ENCODE measurements at places on chromosomes 6 and 20.
A peak's percentile ranks its signal among the peaks of the same experiment; 100 is the strongest.

DNA sequence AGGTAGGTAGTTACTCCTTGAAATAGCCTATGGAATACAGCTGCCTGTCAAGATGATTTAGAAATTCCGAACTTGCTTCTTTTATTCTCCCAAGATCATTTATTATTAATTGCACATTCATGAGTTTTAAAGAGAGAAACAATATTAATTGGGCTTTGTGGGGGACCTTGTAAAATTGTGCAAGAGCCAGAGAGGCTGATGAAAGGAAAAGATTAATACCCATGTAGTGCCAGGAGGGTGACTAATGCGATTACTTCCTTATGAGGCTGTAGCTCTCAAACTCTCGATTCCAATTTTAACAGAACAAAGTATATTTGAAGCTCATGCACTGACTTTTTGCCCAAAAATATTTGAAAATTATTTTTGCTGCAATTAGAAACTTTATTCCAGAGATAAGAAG lies 423.8 kb upstream of the ID4 start:
- no peak for DNase-seq

GRCh38 chr6:98844244-98845210 lies 10.2 kb downstream of the POU3F2 start:
- no peak for DNase-seq

- DNase-seq = no peak
Measured at GRCh38 chr6:7147051-7147671, 39.4 kb downstream of the RREB1 start.

DNA sequence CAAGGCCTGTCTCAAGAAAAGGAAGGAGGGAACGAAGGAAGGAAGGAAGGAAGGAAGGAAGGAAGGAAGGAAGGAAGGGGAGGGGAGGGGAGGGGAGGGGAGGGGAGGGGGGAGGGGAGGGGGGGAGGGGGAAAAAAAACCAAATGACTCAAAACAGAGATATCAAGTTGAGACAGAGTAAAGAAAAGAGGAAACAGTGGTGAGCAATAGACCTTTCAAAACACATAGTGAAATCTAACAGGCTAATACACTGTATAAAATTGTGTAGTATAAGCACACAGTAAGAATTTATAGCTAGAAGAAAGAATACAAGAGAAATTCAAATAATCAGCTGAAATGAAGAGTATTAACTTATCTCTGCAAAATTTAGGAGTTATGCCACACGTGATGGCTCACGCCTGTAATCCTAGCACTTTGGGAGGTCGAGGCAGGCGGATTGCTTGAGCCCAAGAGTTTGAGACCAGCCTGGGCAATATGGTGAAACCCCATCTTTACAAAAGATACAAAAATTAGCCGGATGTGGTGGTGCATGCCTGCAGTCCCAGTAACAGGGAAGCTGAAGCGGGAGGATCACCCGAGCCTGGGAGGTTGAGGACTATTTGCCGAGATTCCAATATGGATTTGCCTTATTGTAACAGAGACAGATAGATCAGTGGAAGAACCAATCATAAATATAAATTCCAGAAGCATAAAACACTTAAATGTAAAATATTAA lies 123.2 kb downstream of the PRND start:
- DNase-seq = no peak

DNA sequence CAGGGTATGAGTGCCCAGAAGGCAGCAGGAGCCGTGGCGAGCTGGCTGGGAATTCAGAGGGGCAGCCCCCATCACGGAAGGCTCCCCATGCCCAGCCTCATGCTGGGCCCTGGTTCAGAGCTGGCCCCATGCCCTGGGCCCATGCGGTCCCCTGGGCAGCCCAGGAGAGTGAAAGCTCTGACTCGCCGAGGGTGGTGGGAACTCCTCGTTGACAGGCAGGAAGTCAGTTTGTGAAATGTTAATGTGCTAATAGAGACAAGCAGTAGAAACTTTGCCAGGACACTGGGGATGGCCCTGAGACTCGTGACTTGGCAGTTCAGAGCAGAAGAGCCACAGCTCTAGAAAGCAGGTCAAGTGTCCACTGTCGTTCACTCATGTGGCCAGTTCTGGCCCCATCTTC lies 353.0 kb downstream of the TAF4 start:
- DNase-seq = no peak

DNA sequence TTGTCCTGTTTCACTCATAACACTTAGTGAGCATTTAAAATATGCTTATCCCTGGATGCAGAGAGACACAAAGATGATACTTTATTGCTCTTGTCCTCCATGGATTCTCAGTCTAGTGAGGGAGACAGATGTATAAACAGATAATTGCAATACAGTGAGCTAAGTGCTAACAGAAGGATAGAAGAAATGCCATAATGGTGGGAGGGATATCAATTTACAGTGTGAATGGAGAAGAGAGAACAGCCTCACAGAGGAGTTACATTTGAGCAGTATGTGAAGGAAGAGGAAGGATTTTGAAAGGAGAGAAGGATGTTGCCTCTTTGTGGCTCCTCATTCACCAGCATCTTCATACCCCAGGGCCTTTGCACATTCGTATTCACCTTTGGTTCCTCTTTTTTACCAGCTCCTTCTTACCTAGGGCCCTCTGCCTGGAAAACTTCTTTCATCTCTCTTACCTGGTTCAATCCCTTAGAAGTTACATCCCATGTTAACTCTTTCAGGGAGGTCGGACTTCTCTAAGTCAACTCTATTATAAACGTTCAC lies 341.7 kb downstream of the PRL start:
- DNase-seq = no peak

- no peak for DNase-seq
Measured at GRCh38 chr6:115514656-115515055, 546.0 kb downstream of the FRK start.

GRCh38 chr6:75250552-75250951 lies 7.0 kb upstream of the COX7A2 start:
- DNase-seq = no peak

DNA sequence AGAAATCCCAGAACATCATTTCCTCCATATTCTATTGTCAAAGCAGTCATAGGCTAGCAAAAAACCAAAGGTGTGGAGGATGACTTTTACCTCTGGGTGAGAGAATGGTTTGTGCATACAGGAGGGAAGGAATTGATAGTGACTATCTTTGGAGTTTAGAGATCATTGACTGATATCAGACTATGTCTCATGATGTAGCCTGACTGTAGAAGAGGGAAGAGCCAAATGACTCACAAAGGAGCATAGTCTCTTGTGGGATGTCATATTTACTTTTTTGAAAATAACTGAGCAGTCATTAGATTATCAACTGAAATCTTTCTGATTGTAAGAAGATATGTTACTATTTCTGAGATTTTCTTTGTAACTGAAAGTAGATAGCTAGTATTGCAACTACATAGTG lies 158.5 kb downstream of the FLRT3 start:
- DNase-seq = no peak

GRCh38 chr20:37777012-37777950 lies 83.5 kb downstream of the CTNNBL1 start:
- DNase-seq = no peak

DNA sequence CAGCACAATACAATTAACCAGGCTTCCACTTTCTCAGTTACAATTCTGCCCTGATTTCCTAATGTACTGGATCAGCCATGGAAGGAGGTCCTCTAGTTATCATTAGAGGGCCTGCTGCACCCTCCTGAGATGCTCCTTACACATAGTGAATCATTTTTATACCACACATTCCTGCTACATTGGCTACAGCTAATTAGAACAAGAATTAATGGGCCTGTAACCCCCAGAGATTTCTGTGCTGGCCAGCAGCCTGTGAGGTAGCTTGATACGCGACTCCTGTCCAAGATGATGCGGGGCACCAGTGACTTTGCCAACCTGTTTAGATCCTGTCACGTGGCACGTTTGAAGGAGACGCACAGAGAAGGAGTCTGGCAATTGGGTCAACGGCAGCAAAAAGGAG lies 422.8 kb downstream of the EPM2A start:
- DNase-seq = no peak

GRCh38 chr6:7841781-7842468 lies 68.7 kb downstream of the TXNDC5 start:
- no peak for DNase-seq

DNA sequence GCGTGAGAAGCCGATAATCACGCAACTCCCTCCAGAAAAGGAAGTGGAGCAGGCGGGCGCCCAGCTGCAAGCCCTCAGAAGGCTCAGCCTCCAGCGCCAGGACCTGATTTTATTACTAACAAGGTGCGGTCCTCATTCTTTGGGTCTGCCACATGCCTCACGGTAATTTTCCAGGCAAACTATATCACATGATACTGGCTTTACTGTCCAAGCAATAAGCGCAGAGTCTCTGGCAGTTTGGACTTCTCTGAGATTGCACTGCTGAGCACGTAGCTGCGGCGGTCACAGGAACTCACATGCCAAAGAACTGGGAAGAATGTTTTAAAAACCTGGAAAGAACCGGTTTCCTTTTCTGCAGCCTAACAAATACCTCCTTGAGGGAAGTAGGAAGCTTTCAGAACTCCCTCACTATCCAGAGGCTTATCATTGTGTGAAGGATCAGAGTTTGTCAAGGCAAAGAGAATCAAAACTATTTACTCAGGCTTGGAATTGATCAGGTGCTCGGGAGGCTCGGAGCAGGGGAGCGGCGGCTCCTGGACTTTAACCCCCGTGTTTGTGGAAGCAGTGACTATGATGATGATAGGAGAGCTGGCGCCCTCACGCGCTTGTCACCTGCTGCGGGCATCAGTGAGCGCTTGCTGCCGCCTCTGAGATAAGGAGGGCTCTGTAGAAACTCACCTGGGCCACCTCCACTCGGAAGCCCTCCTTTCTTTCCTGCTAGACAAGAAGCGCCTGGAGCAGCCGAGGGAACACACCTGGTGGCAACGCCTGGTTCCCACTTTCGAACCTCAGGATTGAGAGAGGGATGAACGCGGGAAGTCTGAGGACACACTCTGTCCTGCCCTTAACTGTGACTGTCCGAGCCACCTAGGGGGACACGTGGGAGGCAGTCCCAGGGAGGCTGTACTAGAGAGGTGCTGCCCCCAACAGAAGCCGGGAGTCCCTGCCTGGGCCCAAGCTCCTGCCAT lies 27.2 kb upstream of the SYNJ2 start:
- no peak for DNase-seq

DNA sequence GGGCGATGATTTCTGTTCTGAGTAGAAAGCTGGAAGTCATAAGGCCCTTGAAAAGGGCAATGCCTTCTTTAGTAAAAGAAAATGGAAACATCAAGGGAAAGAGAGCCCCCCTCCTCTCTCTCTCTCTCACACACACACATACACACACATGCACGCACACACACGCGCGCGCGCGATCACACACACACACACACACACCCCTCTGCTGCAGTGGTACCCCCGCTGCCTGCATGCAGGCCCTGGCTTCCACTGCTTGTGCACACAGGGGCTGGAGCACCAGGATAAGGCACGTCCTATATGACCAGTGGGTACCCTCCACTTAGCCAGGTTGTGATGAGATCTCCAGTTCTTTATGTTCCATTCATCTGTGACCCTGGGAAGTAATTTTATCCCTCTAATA lies 300.9 kb downstream of the SLC35F1 start:
- DNase-seq = no peak

GRCh38 chr20:11394145-11394833 lies 523.4 kb upstream of the BTBD3 start:
- DNase-seq = no peak

GRCh38 chr6:136960781-136961180 lies 38.7 kb downstream of the SLC35D3 start:
- no peak for DNase-seq

- no peak for DNase-seq
Measured at GRCh38 chr6:26328265-26328844, 36.6 kb upstream of the BTN3A2 start.

- DNase-seq = no peak
Measured at GRCh38 chr6:42269974-42270510, 52.4 kb upstream of the MRPS10 start.

DNA sequence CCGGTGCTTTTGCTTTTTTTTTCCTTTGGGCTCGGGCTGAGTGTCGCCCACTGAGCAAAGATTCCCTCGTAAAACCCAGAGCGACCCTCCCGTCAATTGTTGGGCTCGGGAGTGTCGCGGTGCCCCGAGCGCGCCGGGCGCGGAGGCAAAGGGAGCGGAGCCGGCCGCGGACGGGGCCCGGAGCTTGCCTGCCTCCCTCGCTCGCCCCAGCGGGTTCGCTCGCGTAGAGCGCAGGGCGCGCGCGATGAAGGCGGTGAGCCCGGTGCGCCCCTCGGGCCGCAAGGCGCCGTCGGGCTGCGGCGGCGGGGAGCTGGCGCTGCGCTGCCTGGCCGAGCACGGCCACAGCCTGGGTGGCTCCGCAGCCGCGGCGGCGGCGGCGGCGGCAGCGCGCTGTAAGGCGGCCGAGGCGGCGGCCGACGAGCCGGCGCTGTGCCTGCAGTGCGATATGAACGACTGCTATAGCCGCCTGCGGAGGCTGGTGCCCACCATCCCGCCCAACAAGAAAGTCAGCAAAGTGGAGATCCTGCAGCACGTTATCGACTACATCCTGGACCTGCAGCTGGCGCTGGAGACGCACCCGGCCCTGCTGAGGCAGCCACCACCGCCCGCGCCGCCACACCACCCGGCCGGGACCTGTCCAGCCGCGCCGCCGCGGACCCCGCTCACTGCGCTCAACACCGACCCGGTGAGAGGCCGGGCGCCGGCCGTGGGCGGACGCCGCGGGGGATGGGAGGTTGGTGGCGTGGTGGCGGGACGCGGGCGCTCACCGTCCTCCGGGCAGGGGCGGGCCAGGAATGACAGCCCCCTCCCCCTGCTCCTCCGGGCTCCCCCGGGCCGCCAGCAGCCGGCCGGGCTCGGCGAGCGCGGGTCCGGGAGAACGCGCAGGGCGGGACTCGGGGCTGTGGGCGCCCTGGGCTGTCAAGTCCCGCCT lies 606 bp downstream of the ID4 start:
- no peak for DNase-seq

DNA sequence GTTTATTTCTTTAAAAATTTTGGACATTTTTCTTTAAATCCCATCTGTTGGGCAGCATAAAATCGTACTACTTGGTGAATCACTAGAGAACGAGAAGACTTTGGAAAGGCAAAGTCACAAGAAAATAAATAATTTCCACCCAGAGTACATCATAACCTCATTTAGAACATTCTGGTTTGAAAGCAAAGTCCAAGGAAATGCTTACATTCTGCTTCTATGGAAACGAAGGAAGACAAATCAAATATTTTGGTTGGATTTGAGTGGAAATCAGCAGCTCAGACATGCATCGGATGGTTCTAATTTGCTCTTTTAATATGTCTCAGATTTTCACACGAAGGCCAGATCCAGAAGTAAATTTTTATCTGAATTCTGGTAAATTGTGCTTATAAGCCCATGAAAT lies 60.7 kb upstream of the LTV1 start:
- no peak for DNase-seq

GRCh38 chr6:138403324-138403800 lies 661 bp upstream of the HEBP2 start:
- peak; percentile 10 for DNase-seq

- no peak for DNase-seq
Measured at GRCh38 chr20:55057779-55058415, 582.5 kb downstream of the DOK5 start.

GRCh38 chr6:32825966-32826365 lies 9.2 kb upstream of the HLA-DOB start:
- DNase-seq = no peak

All from stimulated activated CD4-positive, alpha-beta T cell treated with anti-CD3 and anti-CD28 coated beads, Interleukin-12 subunit alpha, Interleukin-12 subunit beta, amount 100 ng/mL, for 24 hours (primary cell).